Activated CD8-positive, alpha-beta memory T cell treated with anti-CD3 and anti-CD28 coated beads for 48 hours (primary cell): ENCODE measurements at places on chromosomes 2 and 18.

DNA sequence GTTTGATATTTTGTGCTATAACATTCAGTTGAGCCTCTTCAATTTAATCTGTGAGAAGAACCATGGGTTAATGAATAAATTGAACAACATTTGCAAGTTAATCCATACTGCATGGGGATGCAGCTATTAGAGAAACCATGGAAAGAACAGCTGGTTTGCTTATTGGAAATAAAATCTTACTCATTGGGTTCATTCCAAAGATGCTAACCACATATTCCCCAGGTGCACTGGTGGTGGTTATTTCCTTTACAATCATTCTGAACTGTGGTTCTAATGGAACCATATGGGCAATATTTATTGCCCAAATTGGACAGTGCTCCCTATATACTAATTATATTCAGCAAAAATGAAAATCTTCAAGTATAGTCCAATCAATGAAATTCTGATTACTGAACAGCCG is 1200.4 kb upstream of the CDH2 start:
- DNase-seq = no peak

DNA sequence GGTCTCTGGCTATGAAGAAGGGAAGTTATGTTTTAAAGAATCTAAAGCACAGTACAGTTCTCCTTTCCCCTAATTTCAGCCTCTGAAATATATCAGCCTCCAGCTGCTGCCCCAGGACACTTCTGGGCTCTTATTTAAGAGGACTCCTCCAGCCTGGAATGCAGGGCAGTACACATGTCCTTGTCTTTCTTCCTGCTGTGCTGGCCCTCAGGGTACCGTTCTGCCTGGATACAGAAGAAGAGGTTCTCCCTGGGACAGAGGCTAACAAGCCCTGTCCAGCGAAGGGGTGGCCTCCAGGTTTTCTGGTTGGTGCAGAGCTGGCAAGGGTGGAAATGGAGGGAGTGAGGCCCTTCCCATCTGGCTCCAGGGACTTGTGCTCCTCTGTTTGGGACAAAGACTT is 22.1 kb downstream of the MLPH start:
- DNase-seq = no peak

DNA sequence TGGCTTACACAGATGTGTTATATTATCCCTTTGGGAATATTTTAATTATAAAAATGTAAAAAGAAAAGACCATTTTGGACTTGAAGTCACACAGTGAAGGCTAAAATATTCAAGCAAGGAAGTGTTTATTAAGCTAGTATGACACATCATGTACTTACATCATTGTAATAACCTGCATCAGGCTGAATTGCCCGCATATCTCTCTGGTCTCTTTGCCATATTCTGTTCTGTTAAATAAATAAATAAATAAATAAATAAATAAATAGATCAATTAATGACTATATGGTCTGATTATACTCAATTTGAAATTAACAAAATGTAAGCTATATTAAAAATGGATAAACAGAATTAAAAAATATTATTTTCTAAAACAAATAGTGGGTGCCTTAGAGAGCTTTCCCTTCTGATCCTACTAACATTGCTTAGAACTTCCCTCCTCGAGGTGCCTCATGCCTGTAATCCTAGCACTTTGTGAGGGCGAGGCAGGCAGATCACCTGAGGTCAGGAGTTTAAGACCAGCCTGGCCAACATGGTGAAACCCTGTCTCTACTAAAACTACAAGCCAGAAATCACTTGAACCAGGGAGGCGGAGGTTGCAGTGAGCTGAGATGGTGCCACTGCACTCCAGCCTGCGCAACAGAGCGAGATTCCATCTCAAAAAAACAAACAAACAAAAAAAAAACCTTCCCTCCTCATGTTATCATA is 42.0 kb downstream of the WDR33 start:
- DNase-seq = no peak

- no peak for DNase-seq
These were observed 751 bp upstream of the NMI start for GRCh38 chr2:151289972-151290866.

GRCh38 chr2:176121190-176122051 is 1.1 kb upstream of the HOXD9 start:
- DNase-seq = no peak

GRCh38 chr18:52553441-52553840 is 213.4 kb downstream of the DCC start:
- DNase-seq = no peak
